ENCODE measurements at places on chromosomes 2 and 18.

DNA sequence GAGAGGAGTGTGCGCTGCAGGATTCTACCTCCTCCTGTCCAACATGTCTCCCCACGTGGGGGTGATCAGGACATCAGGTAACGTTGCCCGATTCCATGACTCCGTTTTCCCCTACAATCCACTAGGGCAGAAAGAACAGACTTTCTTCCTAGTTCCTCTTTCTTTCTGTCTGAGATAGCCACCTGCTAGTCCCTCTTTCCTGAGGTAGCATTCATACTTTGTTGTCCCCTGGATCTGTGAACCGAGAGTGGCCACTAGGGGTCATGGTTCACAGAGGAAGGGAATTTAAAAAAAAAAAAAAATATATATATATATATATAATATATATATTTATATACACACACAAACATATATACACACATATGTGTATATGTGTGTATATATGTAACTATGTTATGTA lies 210.0 kb upstream of the ZNF521 start:
- peak; percentile 12 for DNase-seq

- DNase-seq, result no peak
Observed at GRCh38 chr18:67282796-67283195, 233.7 kb downstream of the DSEL start.

DNA sequence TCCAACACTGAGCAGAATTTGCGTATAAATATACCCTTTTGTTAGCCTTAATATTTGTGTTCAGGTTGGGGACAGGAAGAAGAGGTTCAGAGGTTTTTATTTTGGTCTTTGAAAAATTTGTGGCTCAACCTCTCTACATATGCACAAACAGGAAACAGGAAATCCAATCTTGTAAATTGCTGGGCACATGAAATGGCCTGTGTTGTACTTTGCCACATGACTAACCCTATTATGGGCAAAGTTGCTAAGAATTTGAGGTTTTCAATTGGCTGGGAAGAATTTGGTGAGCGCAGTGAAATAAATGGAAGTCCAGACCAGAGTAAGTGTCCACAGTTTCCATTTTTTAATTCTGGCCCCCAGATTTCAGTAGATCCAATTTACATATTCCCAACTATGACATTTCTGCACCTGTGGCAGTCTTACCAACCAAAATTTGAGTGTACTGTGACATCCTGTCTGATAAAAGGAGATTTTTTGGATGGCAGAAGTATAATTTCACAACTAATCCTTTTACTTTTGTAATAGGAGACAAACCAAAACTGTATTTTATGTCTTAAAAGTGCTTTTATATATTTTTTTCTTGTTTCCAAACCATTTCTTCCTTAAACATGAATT lies 63.6 kb downstream of the COX7A2L start:
- no peak for DNase-seq

GRCh38 chr2:24024996-24025663 lies 15.2 kb downstream of the MFSD2B start:
- DNase-seq, result no peak

DNA sequence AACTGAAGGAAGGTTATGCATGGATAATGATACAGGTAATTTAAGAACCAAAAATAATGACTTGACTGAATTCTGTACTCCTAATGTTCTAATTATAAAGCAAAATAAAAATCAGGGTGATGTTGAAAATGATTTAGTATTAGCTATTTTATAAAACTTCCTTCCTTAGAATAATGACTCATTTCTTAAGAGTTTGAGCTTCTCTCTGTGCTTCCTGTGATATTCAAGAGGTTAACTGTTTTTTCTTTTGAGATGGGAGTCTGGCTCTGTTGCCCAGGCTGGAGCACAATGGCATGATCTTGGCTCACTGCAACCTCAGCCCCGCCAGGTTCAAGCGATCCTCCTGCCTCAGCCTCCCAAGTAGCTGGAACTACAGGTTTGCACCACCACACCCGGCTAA lies 14.8 kb downstream of the HADHA start:
- no peak for DNase-seq

- no peak for DNase-seq
Observed at GRCh38 chr2:63679252-63679855, 90.6 kb downstream of the MDH1 start.

DNA sequence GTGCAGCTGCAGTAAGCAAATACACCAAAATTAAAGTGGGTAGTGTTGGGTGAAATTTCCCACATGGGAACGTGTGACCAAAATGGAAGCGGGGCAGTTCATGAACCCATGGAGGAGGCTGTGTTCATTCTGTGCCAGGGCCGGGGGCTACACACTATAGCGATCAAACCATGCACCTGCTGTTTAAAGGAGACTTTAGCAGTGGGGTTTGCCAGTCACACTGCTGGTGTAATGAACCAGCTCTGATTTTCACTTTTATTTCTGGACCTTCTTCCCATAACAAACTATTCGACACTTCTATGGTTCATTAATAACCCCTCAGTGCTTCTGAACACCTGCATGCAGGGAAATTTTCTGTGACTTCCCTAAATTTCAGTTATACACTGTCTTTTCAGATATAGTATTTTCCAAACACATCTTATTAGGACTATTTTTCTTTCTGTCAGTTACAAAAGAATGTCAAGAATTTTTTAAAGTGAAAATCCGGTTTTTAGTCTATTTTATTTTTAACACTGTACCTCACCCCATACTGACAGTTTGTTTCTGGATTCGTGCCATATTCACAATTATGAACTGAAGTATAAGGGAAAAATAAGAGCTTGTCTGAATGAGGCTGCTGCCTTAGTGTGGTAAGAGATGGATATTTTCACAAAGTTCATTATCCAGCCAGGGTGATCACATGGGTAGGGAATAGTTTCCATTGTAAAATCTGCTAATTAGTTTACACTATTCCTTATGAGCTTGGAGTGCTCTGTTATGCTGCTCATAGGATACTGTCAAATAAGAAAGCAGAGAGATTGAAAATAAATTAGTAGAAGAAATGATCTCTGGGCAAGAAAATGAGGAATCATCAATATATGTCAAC lies 111.3 kb upstream of the CAVIN2 start:
- no peak for DNase-seq

- DNase-seq, result no peak
Observed at GRCh38 chr2:196239622-196240587, 68.5 kb upstream of the STK17B start.

GRCh38 chr2:218129458-218130135 lies 3.8 kb downstream of the CXCR2 start:
- no peak for DNase-seq

DNA sequence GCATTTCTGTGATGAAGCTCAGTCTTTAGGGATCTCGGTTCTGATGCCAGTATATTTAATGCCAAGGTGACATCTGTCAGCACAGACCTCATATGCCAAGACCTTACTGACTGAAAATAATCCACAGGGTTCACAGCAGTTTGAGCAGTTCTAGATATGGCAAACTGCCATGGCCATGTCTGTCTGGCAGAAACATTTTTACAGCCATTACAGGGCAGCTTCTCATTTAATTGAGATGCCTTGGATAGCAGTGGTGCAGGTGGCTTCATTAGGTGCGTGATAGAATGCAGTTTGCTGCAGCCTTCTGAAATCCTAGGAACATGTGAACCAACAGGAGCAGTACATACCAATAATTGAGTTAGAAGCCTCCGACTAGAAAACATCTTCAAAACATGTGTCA lies 510.6 kb downstream of the XIRP2 start:
- DNase-seq, result no peak

GRCh38 chr2:169095621-169096105 lies 26.3 kb downstream of the DHRS9 start:
- no peak for DNase-seq

DNA sequence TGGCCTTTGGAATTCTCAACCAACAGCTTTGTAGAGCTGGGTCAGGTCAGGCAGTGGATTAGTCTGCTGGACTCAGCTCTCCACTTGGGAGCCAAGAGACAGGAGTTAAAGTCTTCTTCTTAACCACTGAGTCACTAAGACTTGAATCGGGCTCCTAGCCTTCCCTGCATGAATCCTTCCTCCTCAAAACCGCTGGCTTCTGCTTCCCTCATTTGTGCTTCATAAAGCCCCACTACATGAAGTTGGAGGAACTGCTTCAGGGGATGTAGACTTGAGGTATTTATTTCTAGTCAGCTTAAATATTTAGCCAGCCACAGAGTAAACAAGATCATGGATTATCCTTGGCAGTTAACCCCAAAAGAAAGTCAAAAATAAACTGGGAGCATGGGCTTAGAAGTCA lies 536.3 kb upstream of the TNP1 start:
- DNase-seq, result no peak

DNA sequence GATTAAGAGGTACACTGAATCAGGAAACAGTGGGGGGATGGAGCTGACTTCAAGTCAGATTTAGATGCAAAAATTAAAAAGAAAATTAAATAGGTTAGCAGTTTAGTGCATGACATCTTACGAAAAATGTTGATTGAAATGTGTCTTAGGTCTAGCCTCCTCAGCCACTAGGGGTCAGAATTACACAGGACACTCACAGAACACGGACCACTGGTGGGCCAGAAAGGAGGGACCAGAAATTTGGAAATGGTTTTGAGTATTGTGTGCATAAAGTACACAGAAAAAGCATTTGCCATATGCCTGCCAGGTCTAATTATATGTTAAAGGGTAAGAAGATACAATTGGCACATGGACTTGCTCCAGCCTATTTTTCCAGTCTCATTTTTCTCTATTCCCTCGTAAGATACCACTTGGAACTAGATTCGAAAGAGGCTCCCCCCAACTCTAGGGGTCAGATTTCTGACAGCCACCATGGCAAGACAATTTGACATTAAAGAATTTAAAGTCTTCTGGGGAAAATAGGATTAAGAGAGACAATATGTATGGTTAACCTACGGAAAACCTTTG lies 550.2 kb upstream of the SETBP1 start:
- peak; percentile 10 for DNase-seq

GRCh38 chr18:66638856-66639629 lies 35.2 kb upstream of the CDH19 start:
- no peak for DNase-seq

GRCh38 chr2:30899516-30900054 lies 92.3 kb upstream of the CAPN13 start:
- no peak for DNase-seq

- DNase-seq, result no peak
Observed at GRCh38 chr2:13546131-13546530, 829.4 kb downstream of the TRIB2 start.

DNA sequence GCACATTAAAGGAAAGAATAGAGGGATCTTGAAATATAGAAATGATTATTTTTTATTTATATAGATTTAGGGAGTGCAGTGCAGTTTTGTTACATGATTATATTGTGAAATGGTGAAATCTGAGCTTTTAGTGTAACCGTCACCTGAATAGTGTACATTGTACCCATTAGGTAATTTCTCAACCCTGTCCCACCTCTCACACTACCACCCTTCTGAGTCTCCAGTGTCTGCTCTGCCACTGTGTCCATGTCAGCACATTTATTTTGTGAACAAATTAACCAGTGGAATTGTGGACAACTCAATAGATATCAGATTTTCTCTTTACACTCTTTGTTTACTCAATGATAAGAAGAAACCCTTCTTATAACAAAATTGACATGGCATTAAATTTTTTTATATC lies 24.2 kb downstream of the APLF start:
- peak; percentile 35 for DNase-seq

- DNase-seq, result no peak
Observed at GRCh38 chr2:88955607-88956006, 264.1 kb downstream of the RPIA start.

DNA sequence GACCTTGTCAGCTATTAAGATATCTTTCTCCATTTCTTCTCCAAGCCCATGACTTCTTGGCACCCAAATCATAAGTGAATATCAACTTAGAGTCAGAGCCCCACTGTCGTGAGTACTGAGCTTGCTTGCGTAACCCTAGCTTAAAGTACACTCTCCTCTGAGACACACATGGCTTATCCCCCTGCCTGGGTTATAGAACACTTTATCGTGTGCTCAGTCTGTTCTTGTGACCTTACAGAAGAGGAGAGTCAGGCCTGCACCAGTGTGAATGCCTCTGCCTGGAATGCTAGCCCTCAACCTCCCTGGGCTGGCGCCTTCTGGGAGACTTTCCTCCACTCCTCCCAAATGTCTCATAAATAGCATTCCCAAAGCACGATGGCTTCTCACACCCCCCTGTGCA lies 79.3 kb downstream of the CEP192 start:
- peak; percentile 50 for DNase-seq

GRCh38 chr18:45518311-45519155 lies 96.7 kb upstream of the SLC14A2 start:
- no peak for DNase-seq

GRCh38 chr2:167196461-167197252 lies 308.4 kb downstream of the XIRP2 start:
- no peak for DNase-seq

- no peak for DNase-seq
Observed at GRCh38 chr2:73268830-73269685, 15.2 kb downstream of the FBXO41 start.

- DNase-seq, result no peak
Observed at GRCh38 chr2:170013802-170014551, 164.0 kb upstream of the MYO3B start.

- DNase-seq, result peak; percentile 44
Observed at GRCh38 chr2:73859721-73860586, 31.2 kb downstream of the STAMBP start.

GRCh38 chr18:36912887-36913286 lies 84.0 kb downstream of the KIAA1328 start:
- DNase-seq, result no peak

DNA sequence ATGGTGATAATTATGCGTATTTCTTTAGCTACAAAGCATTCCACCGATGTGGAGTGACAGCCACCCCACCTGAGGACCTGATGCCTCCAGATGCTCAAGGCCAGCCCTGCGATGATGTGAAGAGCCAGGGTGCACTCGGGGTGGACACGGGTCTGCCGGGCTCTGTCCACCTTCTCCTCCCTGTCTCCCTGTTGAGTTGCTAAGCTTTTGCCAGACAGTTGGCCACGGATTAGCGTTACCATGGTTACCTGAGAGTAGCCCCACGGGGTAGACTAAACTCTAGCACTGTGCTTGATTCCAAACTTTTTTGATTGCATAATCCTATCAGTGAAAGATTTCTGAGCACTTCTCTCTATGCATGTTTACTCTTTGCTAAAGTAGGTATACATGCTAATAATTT lies 86.2 kb downstream of the SMIM21 start:
- no peak for DNase-seq

GRCh38 chr18:70030728-70031127 lies 83.1 kb upstream of the CD226 start:
- DNase-seq, result no peak

GRCh38 chr2:134206573-134206972 lies 47.3 kb upstream of the MGAT5 start:
- no peak for DNase-seq

Data from HepG2 (cell line).